ENCODE measurements at places on chromosomes 4 and X. TPM values are rescaled to one million over a fixed set of nuclear protein-coding genes. Genes with fewer than 3 reads are reported as not detected.
A peak's percentile ranks its signal among the peaks of the same experiment; 100 is the strongest.

IBSP gene
- total RNA-seq: not detected

ADRA2C gene
- total RNA-seq: 4.0 TPM

RAB40A gene
- total RNA-seq: 0.14 TPM

TXK gene
- 0.52 TPM for total RNA-seq

ZNF157 gene
- not detected for total RNA-seq

NEXMIF gene
- 0.08 TPM for total RNA-seq

BEND2 gene
- total RNA-seq: 0.06 TPM

GRIA3 gene
- 0.32 TPM for total RNA-seq

HTR2C gene
- total RNA-seq: not detected

DNA sequence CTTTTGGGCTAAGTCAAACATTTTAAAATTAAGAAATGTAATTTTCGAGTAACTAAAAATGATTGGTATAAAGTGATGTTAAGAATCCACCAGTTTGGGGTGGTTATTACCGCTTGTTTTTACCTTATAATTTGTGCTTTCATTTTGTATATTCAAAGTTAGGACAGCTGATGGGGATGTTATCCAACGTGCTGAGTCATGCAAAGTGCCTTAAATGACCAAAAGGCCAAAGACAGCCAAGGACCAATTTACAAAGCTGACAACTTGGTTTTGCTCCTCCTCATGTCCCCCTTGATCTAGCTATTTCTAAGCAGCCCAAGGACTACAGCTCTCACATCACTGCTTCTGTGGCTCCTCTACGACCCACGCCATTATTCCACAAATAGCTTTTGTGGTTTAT, 181.4 kb upstream of the PCDH7 start:
- H3K27me3 ChIP-seq: no peaks in the 10 kb centered on the region
- no peaks in the 10 kb centered on the region for H3K36me3 ChIP-seq
- no peak overlapping the region for H3K4me3 ChIP-seq
- no peak for DNase-seq
- H3K4me1 ChIP-seq: no peaks in the 10 kb centered on the region

DNA sequence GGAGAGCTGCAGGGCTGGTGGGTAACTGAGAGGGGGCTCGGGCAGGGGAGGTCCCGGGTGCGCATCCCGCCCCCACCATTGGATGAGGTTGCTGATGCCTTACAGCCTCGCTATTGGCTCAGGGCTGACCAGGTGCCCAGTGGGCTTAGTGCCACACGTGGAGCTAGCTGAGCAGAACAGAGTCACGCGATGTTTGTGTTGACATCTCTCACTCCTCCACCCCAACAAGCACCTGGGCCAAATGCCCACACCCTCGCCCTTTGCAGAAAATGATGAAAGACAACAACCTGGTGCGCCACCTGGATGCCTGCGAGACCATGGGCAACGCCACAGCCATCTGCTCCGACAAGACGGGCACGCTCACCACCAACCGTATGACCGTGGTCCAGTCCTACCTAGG, 31.8 kb downstream of the ATP2B3 start:
- no peak overlapping the region for H3K27ac ChIP-seq
- H3K4me1 ChIP-seq: no peaks in the 10 kb centered on the region
- H3K36me3 ChIP-seq: no peaks in the 10 kb centered on the region
- H3K4me3 ChIP-seq: no peak overlapping the region

DNA sequence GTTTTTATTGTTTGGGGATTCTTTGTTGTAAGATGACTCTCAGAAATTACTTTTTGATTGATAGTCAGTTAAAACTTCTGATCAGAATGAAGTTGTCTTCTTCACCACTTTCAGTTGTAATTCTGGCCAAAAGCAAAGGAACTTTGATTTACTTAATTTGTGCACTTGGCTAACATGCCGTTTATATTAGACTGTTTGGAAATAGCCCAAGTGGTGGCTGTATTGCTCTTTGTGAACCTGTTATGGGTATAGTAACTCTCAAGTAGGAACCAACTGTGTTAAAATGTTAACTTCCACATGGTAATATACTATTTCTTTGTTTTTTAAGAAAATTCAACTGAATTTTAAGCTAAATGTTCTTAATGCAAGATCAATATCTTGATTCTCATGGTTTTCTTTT, 581.9 kb downstream of the GRID2 start:
- no peak for DNase-seq
- no peak overlapping the region for H3K4me3 ChIP-seq
- H3K36me3 ChIP-seq: no peaks in the 10 kb centered on the region
- H3K27ac ChIP-seq: no peak overlapping the region
- H3K27me3 ChIP-seq: no peaks in the 10 kb centered on the region

DNA sequence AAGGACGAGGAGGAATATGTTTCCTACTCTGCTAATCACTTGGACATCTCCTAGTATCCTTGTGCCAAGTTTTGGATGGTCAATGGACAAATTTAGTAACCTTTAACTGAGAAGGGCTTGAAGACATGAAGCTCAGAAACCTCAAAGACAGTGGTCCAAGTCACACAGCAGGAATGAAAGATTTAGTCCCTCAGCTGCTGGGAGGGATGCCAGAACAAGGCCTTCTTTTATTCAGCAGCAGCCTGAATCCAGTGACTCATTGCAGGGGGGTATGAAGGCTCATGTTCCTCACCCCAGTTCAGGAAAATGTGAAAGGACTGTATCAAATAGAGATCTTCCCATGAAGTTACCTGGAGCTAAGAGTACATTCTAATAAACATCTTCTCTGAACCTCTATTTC, 214.9 kb upstream of the UGT8 start:
- H3K27me3 ChIP-seq: no peaks in the 10 kb centered on the region
- no peak overlapping the region for H3K4me3 ChIP-seq
- H3K36me3 ChIP-seq: no peaks in the 10 kb centered on the region
- H3K27ac ChIP-seq: no peak overlapping the region
- DNase-seq: no peak

DNA sequence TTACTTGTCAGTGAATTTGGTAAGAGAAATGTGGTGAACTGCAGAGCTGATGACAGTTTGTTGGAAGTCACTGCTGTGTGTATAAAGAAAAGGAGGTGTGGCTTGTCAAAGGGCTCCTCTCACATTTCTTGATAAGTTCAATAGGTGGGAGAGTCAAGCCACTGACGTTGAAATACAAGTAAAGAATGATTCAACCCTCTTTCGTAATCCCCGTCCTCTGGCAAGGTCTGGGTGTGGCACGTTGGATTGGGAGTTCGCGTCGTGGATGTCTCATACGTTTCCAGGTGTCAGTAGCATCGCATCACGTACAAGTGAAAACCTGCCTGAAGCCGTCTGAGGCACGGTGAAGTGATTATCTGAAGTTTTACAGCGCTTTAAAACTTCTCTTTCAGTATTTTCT, 76.4 kb downstream of the EGF start:
- H3K27ac ChIP-seq: peak overlapping the region; percentile 25
- H3K36me3 ChIP-seq: no peaks in the 10 kb centered on the region
- H3K4me3 ChIP-seq: no peak overlapping the region
- H3K4me1 ChIP-seq: peaks cover 16% of the 10 kb centered on the region
- no peaks in the 10 kb centered on the region for H3K27me3 ChIP-seq
- DNase-seq: no peak

DNA sequence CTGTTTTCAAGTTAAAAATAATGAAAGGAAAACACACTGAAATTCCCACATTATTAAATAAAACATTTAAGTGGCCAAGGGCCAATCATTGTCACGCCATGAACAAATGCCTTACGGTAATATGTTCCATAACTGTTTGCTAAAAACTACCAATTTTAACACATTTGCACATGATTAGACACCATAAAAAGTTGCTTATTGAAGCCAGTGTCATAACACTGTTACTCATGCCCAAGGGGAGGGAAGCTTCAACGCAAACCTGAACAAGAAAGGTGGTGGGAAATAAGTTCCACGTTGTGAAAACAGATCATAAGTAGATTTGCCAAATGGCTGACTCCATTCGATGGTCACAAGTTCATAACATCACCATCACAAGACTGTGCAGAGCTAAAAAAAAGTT, 739.3 kb upstream of the FAM241A start:
- H3K4me1 ChIP-seq: peaks cover 6% of the 10 kb centered on the region
- no peak for DNase-seq
- no peaks in the 10 kb centered on the region for H3K36me3 ChIP-seq
- no peak overlapping the region for H3K27ac ChIP-seq
- no peak overlapping the region for H3K4me3 ChIP-seq
- H3K27me3 ChIP-seq: no peaks in the 10 kb centered on the region

DNA sequence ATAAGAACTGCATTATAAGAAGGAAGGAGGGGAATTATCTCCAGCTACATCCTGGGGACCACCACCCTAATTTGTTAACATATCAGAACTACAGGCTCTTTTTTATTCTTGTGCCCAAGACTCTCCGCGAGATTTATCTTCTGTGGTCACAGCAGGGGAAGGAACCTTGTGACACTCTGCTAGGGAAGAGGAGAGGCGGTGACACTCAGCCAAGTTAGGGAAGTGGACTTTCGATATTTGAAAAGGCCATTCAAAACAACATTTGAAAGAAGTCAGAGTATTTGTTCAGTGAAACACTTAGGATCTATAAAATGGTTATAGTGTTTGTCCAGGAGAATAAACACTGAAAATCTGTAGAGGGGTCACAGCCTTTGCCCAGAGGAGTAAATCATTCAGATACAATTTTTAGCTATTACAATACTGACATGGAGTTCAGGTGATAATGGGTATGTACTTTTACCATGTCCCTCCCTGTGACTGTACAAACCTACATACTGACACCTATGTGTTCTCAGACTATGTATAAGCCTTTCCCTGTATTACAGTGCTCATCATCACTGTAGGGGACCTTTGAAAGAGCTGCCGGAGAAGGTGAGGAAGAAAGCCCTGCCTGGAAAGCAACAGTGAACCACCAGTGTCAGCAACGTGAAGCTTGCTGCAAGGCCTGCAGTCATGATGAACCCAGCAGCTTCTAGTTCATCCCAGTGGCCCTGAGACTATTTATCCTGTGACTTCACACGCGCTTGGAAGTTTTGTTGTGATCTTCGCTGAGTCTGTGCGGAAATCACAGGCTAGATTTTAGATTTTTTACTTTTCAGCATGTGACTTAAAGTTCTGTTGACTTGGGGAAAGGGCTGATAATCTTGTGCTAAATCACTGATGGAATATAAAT, 8.5 kb upstream of the PTTG2 start:
- DNase-seq: no peak
- H3K4me1 ChIP-seq: peaks cover 4% of the 10 kb centered on the region
- no peaks in the 10 kb centered on the region for H3K36me3 ChIP-seq

DNA sequence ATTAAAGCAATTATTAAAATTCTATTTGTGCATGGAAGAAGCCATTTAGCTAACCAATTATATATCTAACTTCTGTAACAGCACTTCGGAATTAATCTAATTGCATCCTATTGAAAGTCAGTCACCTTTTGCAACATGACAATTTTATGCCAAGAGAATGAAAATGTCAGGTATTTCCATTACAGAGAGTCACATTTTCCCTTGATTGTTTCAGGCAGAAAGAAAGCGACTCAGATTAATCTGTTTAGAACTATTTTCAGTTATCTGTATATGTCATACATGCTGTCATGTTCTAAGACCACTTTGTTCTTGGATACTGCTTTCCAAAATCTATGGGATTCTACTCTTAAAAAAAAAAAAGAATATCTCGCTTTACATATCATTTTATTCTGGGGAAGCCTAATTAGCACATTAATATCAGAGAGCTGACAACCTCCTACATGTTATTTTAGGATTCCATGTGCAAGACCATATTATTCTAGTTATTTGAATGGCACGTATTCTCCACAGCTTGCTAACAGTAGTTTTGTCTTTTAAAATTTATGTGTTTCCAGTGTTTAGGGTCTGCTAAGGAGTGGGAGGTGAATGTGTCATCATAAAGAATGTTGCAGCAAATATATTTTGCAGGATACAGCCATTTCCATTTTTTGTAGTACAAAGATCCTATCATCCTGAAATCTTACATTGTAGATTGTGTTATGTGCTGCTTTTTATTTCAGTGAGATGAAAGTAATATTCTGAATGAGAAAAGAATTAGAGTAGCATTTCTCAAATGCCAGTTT, 31.7 kb downstream of the GALNT7 start:
- H3K4me3 ChIP-seq: no peak overlapping the region
- no peaks in the 10 kb centered on the region for H3K27me3 ChIP-seq
- H3K4me1 ChIP-seq: no peaks in the 10 kb centered on the region
- no peaks in the 10 kb centered on the region for H3K36me3 ChIP-seq
- DNase-seq: no peak

DNA sequence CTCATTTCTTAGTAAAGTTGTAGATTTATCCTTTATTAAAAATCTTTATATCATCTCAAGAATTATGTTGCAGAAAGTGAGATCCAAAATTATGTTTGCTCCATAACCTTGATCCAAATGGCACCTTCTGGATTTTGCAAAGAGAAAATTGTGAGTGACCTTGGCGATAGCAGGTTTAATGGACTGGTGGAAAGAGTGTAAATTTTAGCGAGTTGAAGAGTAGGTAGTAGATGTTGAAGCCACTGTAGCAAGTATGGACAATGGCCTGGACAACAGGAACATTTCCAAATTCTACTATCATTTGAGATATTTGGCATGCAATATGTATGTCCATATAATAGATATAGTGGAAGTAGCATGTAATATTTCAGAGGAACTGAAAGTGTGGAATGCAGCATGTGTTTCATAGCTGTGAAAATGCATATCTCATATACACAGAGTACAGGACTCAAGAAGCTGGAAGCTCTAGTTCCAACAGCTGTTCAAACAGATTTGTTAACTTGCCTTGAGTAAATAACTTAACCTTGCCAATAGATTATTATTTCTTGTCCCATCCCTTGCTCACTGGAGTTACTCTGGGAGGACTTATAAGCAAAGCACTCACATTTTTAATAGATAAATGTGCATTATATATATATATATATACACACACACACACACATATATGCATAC, 152.5 kb upstream of the TLL1 start:
- no peak for DNase-seq
- no peaks in the 10 kb centered on the region for H3K4me1 ChIP-seq
- no peaks in the 10 kb centered on the region for H3K36me3 ChIP-seq
- no peaks in the 10 kb centered on the region for H3K27me3 ChIP-seq

DNA sequence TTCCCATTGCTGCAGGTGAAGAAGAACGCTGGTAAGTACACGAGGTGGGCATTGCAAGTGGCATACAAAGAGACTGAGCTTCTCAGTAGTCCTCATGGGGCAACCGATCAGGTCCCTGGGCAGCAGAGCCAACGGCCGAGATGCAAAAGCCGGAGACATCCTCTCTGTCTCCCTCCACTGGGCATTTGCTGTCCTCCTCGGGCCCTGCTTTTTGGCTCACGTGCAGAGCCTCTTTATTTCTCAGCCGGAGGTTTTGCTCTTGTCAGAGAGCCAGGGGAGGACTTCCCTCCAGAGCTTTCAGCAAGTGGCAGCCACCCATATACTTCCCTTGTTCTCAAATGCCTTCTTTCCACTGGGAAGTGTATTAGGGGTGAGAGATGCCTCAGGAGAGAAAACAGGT, 18.0 kb downstream of the STARD8 start:
- no peaks in the 10 kb centered on the region for H3K4me1 ChIP-seq
- H3K27ac ChIP-seq: no peak overlapping the region
- no peak for DNase-seq

All from psoas muscle (tissue), 8 donors.